Heart left ventricle (tissue), 16 donors: ENCODE measurements at places on chromosomes 1 and 21.

DNA sequence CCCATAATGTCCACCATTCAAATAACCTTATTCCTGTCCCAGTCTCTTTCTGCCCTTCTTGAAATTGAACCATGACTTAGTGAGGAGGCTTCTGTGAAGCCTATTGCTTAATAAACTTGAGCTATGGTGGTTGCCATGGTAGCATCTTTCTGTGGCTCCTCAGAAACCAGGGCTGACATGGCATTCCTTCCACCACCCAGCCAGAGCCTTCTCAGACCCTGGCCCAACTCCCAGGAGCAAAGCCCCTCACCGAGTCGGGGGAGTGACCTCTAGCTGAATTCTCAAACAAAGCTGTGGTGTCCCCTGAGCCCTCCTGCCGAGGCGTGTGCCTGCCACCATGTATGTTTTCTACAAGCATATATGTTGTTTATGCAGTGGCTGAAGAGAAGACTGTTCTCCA, 259.1 kb downstream of the CACNA1E start:
- no peak for DNase-seq

- no peak for DNase-seq
These were observed 54.7 kb downstream of the LRRC71 start for GRCh38 chr1:156975084-156975483.

DNA sequence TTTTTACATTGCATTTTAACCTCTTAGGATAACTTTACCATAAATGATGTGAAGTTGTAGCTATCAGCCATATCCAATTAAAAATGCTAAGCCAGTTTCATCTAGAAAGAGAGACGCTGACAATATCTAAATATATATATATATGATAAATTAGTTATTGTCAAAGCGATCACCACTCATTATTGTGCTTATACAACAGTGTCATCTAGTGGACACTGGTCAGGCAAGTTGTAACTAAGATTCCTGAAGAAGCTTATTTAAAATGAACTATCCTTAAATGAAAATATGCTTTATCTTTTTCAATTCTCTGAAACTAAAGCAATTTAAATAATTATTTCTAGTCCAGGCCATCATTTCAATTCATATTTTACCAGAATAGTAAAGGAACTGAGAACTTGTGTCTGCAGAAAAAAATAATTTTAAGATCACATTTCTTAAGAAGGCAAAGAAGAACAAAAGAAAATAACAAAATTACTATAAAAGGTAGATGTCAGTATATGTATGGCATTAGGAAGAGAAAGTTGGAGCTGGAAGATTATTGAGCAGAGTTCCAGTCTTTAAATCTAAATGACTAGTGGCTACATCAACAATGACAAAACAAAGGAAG, 193.3 kb upstream of the SNX7 start:
- DNase-seq = no peak

DNA sequence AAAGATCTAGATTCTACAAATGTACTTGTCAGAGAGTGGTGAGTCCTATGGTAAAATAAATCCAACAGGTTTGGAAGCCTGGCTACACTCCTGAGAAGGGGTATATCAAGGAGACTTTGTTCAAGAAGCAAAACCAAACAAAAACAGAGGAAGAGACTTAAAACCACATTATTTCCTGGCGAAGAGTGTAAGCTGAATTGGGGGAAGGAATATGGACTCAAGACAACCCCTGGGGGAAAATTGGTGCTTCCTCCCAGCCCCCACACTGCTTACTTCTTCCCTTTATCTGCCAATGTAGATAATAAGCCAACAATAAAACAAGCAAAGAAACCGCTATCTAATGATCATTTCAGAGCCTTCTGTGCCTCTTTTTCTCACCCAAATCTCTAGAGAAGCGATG, 48.4 kb upstream of the ZBTB18 start:
- no peak for DNase-seq

DNA sequence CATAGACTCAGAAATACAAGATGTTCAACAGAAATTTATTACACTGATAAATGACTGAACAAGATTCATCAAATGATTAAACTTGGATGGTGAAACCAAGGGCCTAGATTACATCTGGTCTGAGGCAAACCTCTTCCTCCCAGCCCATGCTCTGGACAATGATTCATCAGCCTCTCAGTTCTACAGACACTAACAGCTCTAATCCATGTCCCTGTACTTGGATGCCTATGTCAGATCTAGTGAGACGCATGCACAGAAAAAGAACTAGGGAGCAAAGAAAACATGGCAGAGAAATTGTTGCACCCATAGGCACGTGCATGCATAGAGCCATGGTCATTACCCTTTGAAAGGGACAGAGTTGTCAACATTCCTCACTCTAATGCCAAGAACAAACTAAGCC, 250.1 kb downstream of the KCNH1 start:
- no peak for DNase-seq

GRCh38 chr1:175481126-175482070, 262.0 kb downstream of the TNR start:
- no peak for DNase-seq

DNA sequence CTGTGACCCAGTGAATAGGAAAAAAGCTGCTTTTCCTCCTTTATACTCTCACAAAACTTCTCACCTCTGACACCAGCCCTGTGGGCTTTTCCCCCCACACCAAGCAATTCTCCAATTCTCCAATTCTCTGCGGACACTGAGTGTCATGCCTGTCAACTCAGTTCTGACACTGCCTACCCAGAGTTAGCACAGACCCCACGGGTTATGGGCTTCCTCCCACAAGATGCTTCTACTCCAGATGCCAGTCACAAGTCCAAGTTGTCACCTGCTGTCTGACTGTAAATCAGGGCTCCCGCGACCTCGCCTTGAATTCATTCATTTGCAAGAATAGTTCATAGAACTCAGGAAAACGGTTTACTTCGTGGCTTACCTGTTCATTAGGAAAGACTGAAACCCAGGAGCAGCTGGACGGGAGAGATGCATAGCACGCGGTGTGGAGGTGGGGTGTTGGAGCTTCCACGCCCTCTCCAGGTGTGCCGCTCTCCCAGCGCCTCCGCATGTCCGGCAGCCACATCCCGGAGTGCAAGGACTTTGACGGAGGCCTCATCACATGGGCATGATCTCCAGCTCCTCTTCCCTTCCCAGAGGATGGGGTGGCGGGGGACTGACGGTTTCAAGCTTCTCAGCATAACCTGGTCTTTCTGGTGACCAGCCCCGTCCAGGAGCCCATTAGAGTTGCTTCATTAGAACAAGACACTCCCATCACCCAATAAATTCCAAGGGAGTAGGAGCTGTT, 154.7 kb downstream of the PGBD5 start:
- DNase-seq = no peak

GRCh38 chr1:225762002-225762441, 15.6 kb upstream of the SRP9 start:
- no peak for DNase-seq

DNA sequence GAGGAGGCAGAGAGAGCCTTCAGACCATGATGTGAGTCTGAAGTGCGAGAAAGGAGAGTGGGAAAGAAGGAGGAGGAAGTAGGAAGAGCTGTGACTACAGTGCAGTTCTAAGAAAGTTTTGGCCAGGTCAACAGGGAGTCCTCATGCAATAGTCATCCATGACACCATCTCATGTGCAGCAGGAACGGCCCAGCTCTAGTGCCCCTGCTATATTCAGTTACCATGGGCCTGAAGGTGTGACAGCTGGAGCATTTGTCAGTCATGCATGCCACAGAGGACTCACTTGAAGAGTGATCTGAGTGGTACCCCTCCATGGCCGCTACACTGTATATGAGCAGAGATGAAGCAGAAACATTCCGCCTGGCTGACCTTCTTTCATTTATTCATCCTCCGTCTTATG, 77.9 kb downstream of the OMA1 start:
- DNase-seq = no peak

- no peak for DNase-seq
These were observed 85.8 kb downstream of the SYF2 start for GRCh38 chr1:25146451-25146855.
